T47D (cell line): ENCODE measurements at places on chromosomes 11 and 22.
A peak's percentile ranks its signal among the peaks of the same experiment; 100 is the strongest.

DNA sequence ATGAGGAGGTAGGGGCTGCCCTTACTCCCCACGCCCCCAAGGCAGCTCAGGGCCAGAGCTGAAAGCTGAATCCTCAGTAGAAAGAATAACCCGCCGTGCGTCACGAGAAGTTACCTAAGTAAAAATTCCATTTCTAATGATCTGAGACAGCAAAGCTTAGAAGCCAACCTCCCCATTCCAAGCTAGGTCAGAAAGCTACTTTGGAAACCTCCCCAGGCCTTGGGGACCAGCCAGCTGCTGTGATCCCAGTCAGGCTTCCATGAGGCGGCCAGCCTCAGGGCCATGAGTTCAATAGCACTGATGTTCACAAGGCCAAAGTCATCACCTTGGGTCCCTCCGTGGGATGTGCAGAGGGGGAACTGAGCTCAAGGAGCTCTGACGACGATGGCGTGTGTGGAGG is 6.9 kb downstream of the SHISAL1 start:
- DNase-seq: no peak

- DNase-seq: peak; percentile 68
These were observed 393.5 kb downstream of the BUD13 start for GRCh38 chr11:116379185-116379828.

- peak; percentile 38 for DNase-seq
These were observed at the start of gene SCUBE2 for GRCh38 chr11:9091044-9091922. Gene SCUBE2 (minus strand): TSS chr11:9091599. CDS start chr11:9091528, 71 bp downstream.

GRCh38 chr11:7353100-7353499 is 101.4 kb downstream of the SYT9 start:
- DNase-seq: peak; percentile 60

DNA sequence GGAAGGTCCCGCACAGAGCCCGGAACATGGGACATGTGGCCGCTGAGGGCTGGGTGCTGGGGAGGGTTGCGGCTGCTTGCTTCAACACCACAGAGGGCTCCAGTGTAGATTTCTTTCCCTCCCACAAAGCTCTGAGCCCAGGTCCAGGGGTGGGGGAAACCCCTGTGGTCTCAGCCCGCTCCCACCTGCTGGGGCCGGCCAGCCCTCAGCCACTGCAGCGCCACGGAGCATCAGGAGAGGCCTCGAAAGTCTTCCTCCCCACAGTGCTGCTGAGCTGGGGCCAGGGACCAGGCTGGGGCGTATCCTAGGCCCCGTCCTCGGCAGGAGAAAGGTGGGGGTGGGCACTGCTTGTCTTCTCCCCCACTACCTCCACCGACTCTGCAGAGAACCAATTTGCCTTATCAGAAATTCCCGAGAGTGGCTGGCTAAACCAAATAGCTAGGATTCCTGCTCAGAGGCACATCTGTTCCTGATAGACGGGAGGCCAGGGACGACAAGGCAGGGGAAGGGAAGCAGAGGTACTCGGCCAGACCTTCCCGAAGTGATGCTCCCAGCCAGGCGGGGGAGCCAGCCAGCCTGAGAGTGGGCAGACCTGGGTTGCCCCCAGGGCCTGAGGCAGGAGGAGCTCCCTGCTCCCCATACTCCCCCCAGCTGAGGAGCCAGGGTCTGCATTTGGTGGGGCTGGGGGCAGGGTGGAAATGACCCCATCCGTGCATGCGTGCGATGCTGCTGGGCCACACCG is 18.7 kb downstream of the IGF2 start:
- DNase-seq: no peak

DNA sequence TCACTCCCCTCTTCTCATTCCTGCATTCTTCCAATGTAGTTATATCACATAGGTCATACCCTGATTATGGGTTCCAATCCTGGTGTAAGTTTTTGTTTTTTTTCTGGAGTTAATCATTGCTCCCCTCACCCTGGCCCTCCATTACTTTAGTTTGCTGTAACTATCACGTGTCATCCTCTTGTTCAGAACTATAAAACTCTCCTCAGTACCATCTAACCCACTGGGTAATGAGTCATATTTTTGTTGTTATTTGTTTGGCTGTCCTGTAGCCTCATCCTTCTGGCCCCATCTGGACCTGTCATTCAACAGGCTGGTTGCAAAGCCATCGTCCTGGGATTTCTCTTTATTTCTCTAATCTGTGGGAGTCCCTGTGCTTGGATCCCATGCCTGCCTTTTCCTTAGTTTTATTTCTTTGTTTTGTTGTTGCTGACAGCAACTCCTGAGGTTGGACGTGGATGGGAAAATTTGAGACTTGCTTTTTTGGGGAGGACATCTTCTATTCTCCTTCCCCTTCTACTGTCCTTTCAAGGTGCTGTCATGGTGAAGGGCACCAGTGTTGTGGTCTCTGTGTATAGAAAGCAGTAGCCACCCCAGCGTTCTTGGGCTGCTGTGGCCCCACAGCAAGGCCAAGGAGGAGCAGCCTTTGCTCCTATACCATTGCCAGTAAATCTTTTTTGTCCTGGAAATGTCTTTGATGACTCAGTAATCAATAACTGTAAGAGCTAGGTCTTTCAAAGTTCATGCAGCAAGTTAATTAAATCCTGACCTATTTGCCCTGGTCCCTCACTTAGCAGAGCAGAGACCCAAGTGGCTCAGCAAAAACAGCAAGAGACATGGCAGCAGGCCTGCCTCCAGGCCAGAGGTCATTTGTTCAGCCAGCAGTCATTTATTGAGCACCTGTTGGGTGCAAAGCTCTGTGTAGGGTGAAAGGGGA is 82.5 kb downstream of the C22orf31 start:
- no peak for DNase-seq

GRCh38 chr11:13777341-13777985 is 109.0 kb downstream of the FAR1 start:
- no peak for DNase-seq

- no peak for DNase-seq
These were observed 15.9 kb downstream of the MCAT start for GRCh38 chr22:43127166-43127908.

GRCh38 chr22:35116817-35117216 is 50.9 kb downstream of the ISX start:
- DNase-seq: no peak

DNA sequence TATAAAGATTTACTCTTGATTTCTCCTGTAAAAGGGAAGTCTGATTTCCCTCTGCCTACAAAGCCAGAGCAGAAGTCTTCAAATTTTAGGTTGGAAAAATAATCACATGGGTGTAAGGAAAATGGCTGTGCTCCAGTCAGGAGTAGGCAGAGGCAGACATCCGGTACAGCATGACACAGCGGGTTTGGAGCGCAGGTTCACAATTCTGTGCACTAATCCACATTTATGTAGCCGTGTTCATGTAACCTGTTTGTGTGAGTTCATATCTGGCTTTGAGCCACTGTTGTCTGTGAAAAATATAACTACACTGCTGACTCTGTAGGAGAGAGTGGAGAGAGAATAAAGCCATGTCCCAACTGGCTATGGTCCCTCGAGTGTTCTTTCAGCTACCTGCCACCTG is 248.0 kb downstream of the CASP12 start:
- DNase-seq: no peak

DNA sequence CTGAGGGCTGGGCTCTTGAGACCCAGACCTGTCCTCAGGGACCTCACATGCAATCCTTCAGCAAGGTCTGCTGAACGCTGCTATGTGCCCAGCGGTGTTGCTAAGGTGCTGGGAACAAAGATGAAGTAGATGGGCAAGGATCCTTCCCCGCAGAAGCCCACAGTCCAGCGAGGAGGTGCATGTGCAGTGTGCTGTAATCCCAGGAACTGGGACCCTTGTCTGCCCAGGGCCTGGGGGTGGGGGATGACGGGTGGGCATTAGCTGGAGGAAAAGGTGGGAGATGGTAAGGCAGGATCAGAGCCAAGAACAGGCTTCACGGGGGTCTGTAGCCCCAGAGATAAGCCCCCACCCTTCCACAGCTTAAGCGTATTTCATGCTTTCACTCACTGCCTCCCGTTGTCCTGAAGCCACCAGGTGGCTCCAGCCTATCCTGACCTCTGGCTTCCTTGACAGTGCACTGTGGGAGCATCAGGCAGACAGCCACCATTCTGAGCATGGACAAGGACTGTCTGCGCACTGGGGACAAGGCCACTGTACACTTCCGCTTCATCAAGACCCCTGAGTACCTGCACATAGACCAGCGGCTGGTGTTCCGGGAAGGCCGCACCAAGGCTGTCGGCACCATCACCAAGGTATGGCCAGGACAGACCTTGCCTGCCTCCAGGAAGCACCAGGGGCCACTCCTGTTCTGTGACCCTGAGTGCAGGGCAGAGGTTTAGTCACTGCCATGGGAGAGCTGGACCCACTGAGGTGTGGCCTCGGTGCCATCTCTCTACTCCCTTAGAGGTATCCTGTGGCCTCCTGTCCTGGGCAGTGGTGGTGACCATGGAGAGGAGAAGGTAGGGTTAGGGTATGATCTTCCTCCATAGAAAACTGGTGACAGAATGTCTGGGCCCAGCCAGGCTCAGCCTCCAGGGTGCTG is 22.0 kb downstream of the GTPBP1 start:
- DNase-seq: no peak
